ENCODE measurements at places on chromosomes 3 and 15.

GRCh38 chr3:170866499-170866898 lies 3.5 kb downstream of the RPL22L1 start:
- no peak for DNase-seq

- DNase-seq, result no peak
These were observed 213.4 kb upstream of the SEMA6D start for GRCh38 chr15:47503876-47504275.

GRCh38 chr3:78041486-78041885 lies 1001.6 kb downstream of the ROBO2 start:
- DNase-seq, result no peak

GRCh38 chr3:123412076-123412475 lies 36.8 kb downstream of the ADCY5 start:
- DNase-seq, result no peak

DNA sequence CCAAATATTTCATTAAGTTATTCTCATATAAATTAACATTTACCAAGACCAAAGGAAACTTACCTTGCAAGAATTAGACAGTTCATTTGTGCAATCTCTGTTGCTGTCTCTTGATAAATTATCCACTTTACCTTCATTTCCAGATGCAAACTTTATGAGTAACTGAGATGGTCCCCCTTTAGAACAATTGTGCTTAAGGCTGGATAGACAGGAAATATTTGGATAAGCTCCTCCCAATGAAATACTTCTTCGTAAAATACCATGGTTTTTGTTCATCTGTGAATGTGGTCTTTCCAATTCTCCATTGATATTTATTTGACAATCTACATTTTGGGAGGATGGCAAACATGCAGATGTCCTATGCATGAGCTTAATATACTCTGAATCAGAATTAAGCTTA lies 78.2 kb downstream of the NEDD4 start:
- no peak for DNase-seq

- no peak for DNase-seq
These were observed 8.1 kb downstream of the FAM131A start for GRCh38 chr3:184345317-184346144.

DNA sequence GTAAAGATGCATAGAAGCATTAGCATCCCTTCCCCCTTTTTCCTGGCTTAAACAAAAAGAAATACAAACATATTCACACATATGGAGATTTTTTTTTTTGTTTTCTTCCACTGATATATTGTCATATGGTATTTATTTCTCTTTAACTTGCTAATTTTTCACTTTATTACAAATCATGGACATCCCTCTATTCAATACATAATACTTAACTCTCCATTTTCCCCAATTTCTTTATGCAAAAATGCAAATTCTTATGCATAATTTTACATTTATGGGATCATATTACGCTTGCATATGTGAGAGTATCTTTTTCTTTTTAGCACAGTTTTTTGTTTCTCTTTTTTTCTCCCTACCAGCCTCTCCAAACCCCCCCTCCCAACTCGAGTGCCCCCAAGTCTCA lies 48.8 kb downstream of the CCR3 start:
- no peak for DNase-seq

- DNase-seq, result no peak
These were observed 11.6 kb downstream of the PLA1A start for GRCh38 chr3:119609301-119609700.

GRCh38 chr15:100241572-100242482 lies 99.9 kb downstream of the ADAMTS17 start:
- DNase-seq, result no peak

GRCh38 chr3:172868582-172869200 lies 118.2 kb downstream of the ECT2 start:
- DNase-seq, result no peak

DNA sequence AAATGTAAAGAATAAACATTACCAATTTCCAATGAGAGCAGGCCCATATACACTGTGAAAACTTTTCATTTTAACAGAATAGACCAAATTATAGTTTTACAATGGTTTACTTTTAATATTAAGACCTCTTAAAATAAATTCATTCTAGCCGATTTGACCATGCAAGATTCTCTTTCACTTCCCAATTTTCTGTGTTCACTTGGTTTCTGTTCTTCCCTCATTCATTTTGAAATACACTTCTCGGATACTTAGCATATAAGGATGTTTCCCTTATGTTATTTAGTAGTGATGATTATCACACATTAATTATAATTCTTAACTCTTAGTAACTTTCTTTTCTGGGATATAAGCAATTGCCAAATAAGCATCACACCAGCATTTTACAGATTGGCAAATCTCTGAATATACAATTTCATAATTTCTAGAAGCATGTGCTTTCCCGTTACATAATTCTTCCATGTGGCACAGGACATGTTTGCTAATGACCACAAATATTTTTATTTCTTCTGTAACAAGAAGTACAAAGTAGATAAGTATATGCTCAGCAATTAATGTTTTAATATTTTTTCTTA lies 13.9 kb downstream of the OR5H15 start:
- no peak for DNase-seq

- DNase-seq, result no peak
These were observed 331.0 kb downstream of the CGGBP1 start for GRCh38 chr3:87727783-87728182.

All from T follicular helper cell (primary cell).